ENCODE measurements at places on chromosomes 12 and 14.

- peak; percentile 45 for DNase-seq
These were observed 111.4 kb downstream of the EGLN3 start for GRCh38 chr14:33839193-33840076.

DNA sequence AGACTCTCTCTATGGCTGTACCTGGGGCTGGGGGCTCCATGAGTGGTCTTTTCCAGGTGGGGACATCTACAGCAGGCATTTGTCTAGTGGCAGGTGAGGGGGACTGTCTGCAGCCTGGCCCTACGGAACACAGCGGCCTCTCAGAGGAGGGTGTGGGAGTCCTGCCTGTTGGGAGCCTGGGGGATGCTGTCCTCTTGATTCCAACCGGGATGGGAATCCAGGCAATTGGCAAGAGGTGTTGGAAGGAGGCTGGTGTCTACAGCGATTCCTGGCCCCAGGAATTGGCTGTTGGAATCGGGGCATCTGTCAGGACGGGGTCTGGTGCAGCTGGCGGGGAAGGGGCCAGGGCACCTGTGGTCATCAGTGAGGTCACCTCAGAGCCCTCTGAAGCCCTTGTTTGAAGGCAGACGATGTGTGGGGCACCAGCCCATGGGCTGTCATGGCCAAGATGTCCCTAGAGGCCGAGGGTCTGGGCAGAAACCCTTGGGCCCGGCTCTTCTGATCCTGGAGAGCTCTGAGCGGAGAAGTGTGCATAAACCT lies 386.3 kb downstream of the TMEM121 start:
- no peak for DNase-seq

DNA sequence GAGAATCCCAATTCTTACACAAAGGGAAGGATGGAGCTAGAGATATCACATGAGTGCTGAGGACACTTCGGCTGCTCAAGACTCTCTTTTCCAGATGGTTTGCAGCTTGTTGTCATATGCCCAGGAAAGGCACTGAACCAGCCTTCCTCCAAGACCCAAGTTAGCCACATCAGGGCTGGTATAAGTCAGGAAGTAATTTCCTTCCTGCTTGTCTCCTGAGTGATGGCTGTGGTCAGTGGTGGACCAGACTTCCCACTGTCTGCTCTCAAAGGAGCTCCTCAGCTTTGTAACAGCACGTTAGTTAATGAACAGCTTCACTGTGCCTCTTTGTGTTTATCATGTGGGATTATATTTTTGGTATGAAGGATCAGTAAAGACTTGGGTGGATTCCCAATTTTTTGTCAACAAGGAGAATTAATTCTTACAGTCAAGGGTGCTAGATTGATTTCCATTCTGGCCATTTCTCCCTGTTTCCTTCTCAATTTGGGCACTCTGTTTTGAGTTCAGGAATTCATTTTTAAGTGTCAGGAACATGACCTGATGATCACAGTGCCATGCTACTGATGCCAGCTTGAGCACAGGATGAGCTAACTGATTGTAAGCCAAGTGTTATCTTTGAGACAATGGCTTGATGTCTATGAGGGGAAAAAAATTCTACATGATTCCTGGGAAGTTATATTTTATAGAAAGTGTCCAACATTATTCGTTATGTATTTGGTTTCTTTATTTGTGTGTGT lies 145.8 kb downstream of the GCH1 start:
- DNase-seq, result no peak

GRCh38 chr12:51122844-51123243 lies 39.4 kb upstream of the CSRNP2 start:
- no peak for DNase-seq
